ENCODE measurements at places on chromosomes 7 and 10. TPM values are rescaled to one million over a fixed set of nuclear protein-coding genes. Genes with fewer than 3 reads are reported as not detected.

- H3K27ac ChIP-seq, result no peak overlapping the region
- H3K27me3 ChIP-seq, result peaks cover 52% of the 10 kb centered on the region
- no peaks in the 10 kb centered on the region for H3K36me3 ChIP-seq
- DNase-seq, result no peak
- no peak overlapping the region for H3K4me3 ChIP-seq
- peaks cover 9% of the 10 kb centered on the region for H3K4me1 ChIP-seq
These were observed 115.5 kb upstream of the STK17A start for GRCh38 chr7:43467406-43467805.

DOCK4 gene
- 0.57 TPM for total RNA-seq

DNA sequence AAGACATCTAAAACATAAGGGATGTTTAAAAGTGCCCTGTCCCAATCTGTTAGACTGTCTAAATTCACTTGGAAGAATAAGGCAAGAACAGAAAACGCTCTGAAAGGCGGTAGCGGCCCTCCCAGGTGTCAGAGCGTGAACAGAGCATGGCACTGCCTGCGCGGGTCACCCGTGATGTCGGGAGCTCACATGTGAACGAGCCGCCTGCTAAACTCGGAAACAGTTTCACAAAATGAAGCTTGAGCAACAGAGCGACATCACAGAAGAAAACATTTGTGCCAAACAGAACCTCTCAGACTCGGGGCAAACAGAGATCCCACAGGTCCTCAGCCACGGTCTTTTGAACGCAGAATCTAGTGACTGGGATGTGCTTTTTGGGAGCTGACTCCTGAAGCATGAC lies 12.8 kb downstream of the BRI3 start:
- H3K4me1 ChIP-seq, result peaks cover 2% of the 10 kb centered on the region
- H3K36me3 ChIP-seq, result no peaks in the 10 kb centered on the region
- H3K4me3 ChIP-seq, result no peak overlapping the region
- no peak overlapping the region for H3K27ac ChIP-seq
- DNase-seq, result no peak
- no peaks in the 10 kb centered on the region for H3K27me3 ChIP-seq

DNA sequence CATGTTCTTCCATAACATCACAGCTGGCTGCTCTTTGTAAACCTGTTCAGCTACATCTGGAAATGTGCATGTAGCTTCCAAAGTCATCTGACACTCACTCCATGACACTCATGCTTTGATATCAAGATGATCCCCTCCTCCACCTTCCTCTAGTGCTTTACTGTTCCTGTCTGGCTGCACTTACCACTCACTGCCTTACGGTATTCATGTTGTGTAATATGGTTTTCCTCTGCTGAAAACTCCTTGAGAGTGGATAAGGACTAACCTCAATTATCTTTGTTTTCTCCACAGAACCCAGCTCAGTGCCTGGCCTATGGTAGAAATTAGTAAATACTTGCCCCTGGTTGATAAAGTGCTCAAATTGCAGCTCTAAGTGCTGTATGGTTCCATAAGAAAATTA lies 483.9 kb downstream of the HTR7 start:
- peaks cover 4% of the 10 kb centered on the region for H3K27me3 ChIP-seq
- H3K4me3 ChIP-seq, result no peak overlapping the region
- H3K4me1 ChIP-seq, result no peaks in the 10 kb centered on the region
- H3K36me3 ChIP-seq, result no peaks in the 10 kb centered on the region

GRCh38 chr10:24825551-24825950 lies 101.9 kb upstream of the ARHGAP21 start:
- peak overlapping the region; percentile 85 for H3K27ac ChIP-seq
- DNase-seq, result no peak
- no peaks in the 10 kb centered on the region for H3K27me3 ChIP-seq

INSYN2A gene
- total RNA-seq, result not detected

DNA sequence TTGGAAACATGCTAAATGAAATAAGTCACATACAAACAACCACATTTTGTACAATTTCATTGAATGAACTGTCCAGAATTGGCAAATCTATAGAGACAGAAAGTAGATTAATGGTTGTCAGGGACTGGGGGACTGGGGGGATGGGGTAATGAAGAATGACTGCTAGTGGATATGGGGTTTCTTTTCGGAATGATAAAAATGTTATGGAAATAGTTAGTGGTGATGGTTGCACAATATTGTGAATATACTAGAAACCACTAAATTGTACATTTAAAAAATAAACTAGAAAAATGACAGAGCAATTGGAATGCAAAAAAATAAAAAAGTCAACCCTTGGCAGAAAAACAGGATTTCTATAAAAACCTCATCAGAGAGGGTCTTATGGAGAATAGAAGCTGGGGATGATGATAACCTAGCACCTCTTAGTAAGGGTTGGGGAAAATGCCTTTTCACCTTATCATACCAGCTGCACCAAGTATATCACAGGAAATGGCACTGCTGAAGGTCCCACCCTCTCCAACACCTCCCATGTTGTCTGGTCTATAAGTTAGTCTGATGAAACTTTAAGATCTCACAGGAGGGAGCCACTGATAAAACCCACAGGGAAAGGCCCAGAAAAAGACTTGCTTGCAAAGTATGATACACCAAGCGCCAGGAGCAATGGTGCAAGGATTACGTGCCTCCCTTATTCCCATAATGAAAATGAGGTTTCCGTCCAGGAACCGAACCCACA lies 23.1 kb upstream of the JAZF1 start:
- peaks cover 19% of the 10 kb centered on the region for H3K27me3 ChIP-seq
- no peak overlapping the region for H3K4me3 ChIP-seq
- H3K27ac ChIP-seq, result no peak overlapping the region
- H3K4me1 ChIP-seq, result no peaks in the 10 kb centered on the region
- peaks cover 6% of the 10 kb centered on the region for H3K36me3 ChIP-seq

NPY4R gene
- total RNA-seq, result not detected
